AG04449 (cell line): ENCODE measurements at places on chromosomes 2 and 18.

DNA sequence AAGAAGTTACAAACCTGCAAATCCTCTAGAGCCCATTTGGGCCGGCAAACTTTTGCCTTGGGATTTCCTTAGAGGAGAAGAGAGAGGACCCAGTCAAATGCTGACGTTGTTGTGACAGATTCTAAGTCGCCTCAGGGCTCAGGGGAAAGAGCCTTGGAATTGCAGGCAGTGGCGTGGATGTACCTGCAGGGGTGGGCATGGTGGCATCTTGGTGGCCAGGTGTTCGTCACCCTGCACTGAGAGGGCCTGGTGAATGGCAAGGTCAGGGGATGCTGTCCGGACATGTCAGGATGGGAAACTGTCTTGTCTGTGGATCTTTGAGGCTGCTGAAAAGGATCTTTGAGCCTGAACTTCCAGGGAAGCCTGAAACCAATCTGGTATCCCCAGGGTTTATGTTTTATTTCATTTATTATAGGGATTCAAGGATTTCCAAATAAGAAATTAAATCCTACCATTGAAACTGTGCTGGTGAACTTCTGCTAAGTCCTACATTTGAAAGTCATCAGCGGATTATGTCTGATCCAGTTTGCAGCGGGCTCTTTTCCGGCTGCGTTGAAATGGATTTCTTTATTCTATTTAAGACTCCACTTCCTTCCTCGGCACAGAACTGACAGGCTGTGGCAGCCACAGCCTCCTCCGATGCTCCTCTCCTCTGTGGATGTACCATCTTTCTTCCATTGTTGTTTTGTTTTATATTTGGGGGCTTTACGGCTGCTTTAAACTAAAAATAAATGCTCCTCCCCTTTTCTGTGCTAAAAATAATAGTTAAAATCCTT, 207.6 kb downstream of the AGAP1 start:
- no peak for DNase-seq

- no peak for DNase-seq
These were observed 982 bp downstream of the HJURP start for GRCh38 chr2:233853353-233853752.

GRCh38 chr2:223019390-223019930, 32.5 kb upstream of the KCNE4 start:
- DNase-seq = no peak

- DNase-seq = no peak
These were observed 119.9 kb upstream of the HS6ST1 start for GRCh38 chr2:128438586-128438985.

DNA sequence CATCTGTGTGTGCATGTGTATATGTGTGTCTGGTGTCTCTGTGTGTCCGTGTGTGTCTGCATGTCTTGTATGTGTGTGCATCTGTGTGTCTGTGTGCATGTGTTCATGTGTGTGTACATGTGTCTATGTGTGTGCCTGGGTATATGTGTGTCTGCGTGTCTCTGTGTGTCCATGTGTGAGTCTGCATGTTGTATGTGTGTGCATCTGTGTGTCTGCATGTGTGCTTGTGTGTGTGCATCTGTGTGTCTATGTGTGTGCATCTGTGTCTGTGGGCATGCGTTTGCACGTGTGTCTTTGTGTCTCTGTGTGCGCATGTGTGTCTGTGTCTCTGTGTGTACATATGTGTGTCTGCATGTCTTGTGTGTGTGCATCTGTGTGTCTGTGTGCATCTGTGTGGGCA, 207.7 kb downstream of the TNS1 start:
- DNase-seq = no peak

GRCh38 chr2:74334931-74335333, 8.3 kb downstream of the SLC4A5 start:
- DNase-seq = peak; percentile 9

- peak; percentile 5 for DNase-seq
These were observed 4.3 kb downstream of the TMEFF2 start for GRCh38 chr2:192190474-192190873.

DNA sequence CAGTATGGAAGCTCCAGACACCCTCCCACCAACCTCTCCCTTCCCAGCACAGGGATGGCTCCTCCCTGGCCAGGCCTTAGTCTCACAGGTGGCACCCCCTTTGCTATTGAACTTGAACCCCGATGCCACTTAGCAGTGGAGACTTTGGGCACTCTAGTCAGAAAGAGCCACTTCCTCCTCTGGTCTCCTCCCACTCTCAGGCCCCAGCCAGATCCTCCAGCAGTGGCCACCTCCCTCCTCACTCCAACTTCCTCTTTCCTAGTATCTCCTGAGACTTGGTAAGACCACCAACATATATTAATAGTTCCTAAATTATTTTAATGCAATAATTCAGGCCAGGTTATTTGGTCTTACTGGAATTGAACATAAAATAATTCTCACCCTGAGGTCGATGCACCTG, 437.2 kb upstream of the ID2 start:
- DNase-seq = no peak

DNA sequence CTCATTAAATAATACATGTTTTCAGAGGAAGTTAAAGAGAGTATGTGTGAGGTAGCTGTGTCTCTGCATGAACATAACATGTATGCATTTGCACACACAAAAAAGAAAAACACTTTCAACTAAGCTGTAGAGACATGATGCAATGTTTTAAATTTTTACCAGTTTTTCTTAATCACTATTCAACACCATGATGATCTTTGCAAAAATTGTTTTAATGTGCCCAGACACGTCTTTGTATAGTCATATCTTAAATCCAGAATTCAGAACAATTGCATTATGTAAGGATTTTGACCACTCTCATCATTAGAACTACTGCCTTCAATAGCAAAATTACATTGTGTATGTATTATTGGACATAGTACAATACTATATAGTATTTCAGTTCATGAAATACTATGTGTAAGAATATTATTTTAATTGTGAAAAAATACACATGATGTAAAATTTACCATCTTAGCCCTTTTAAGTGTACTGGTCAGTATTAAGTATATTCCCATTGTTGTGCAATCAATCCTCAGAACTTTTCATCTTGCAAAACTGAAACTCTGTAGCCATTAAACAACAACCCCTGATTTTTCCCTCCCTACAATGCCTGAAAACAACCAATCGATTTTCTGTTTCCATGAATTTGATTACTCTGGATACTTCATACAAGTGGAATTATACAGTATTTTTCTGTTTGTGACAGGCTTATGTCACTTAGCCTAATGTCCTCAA, 104.5 kb upstream of the ACVR2A start:
- DNase-seq = no peak

DNA sequence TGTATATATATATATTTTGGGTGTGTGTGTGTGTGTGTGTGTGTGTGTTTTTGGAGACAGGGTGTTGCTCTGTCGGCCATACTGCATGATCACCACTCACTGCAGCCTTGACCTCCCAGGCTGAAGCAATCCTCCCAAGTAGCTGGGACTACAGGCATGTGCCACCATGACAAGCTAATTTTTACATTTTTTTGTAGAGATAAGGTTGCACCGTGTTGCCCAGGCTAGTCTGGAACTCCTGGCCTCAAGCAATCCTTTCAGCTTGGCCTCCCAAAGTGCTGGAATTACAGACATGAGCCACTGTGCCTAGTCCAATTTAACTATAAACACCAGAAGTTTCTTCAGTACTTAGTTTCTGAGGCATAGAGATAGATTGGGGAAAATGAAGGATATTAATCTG, 18.3 kb downstream of the LIMS1 start:
- no peak for DNase-seq

- no peak for DNase-seq
These were observed 37.2 kb downstream of the HPCAL1 start for GRCh38 chr2:10339647-10340592.

GRCh38 chr2:162188451-162188850, 36.4 kb upstream of the GCG start:
- no peak for DNase-seq

DNA sequence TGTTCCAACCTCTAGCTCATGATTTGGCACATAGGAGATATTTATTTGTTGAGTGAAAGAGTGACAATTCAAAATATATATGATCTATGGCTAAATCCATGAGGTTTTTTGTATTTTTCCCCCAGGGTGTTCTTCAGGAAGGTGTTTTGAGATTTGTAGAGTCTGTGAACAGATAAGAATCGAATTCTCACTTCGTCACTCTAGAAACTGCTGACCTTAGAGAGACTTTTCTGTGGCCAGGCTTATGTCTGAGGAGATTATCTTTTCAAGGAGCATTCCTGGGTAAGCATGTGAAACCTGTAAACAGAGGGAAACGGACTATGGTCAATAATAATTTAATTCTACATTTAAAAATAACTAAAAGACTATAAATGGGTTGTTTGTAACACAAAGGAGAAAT, 849 bp upstream of the ITGB6 start:
- no peak for DNase-seq

DNA sequence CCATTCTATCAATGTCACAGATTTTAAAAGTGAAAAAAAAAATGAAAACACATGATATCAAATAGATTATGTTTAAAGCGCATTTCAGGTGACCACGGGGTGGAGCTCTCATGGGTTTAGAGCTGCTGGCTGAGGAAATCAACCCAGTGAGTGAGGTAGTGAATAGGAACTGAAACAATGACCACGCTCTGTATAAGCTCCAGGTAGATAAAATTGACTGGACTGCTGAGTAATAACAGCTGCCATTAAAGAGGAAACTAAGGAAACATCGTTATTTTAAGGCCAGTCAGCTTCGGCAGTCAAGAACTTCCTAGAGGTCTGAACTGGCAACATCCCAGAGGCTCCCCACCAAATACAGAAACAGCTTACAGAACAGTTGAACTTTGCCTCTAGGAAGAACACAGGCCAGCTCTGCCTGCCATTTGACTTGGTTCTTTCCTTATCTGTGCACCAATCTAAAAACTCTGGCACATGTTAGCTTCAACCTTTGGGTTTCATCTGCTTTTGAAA, 185.9 kb downstream of the PDE1A start:
- no peak for DNase-seq

DNA sequence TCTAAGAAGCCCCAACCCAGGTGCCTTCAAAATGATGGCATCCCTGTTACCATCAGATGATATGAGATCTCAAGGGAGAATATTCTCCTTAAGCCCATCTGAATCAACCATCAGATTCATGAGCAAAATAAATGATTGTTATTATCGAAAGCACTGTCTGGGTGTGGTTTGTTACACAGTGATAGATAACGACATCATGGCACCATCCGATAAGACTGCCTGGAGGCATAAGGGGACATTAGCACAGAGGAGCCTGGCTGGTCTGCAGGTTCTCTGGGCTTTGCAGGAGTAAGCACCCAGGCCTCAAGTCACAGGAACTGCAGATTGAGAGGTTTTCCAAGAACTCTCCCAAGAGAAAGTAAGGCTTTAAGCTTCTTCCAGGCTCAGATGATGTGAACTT, 15.6 kb downstream of the BMP10 start:
- DNase-seq = no peak

GRCh38 chr2:88714667-88715066, 23.2 kb downstream of the RPIA start:
- no peak for DNase-seq

GRCh38 chr18:11672846-11673454, 16.1 kb upstream of the GNAL start:
- no peak for DNase-seq

- peak; percentile 73 for DNase-seq
These were observed 190.4 kb downstream of the BABAM2 start for GRCh38 chr2:28080911-28081310.

GRCh38 chr2:217475101-217475500, 527.7 kb downstream of the TNS1 start:
- DNase-seq = no peak

DNA sequence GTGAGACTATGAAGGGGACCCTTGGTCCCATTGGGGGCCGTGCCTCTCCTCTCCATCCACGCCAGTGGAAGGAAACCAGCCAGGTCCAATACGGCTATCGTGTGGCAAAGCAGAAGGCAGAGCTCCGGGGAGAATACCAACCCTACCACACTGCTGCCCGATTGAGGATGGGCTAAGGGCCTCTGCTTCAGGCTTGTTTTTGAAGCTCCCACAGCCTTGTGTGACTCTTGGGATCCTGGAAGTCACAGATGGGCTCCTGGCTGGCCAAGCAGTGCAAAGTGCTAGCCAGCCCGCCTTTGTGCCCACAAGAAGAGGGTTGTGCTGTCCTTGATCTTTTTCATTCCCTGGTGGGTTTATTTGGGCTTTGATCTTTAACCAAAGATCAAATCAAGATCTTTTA, 70.6 kb upstream of the ID2 start:
- no peak for DNase-seq

DNA sequence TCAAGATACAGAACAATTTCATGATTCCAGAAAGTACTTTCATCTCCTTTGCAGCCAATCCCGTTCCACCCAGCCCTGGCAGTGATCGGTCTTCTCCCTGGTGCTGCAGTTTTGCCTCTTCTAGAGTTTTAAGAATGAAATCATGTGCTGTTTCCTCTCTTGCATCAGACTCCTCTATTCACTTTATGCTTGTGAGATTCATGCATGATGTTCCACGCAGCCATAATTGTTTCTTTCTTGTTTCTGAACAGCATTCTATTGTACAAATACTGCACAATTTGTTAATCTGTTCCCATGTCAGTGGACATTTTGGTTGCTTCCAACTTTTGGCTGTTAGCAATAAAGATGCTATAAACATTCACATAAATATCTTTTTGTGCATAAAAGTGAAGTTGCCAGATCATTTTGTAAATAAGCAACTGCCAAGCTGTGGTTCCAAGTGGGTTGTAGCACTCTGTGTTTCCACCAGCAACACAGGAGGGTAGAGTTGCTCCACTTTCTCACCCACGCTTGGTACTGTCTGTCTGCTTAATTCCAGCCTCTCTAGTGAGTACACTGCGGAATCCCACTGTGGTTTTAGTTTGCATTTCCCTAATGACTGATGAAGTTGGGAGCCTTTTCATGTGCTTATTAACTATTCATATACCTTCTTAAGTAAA, 104.5 kb downstream of the TWIST2 start:
- no peak for DNase-seq

DNA sequence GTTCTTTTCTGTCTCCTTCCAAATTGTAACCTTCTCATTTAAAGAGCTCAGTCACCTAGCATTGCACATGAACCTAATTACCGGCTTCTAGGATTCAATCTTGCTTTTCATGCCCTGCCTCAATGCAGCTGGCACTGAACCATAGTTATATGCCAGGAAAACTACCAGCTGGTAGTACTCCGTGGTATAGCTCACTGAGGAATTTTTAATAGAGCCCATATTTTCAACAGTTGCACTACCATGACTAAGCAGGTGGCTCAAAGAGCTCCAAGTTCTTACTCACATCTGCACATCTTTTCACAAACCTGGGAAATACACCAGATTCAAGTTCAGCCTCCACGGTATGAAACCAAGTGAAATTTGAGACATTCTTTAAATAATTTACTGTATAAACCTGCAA, 363.5 kb downstream of the GRB14 start:
- DNase-seq = no peak

DNA sequence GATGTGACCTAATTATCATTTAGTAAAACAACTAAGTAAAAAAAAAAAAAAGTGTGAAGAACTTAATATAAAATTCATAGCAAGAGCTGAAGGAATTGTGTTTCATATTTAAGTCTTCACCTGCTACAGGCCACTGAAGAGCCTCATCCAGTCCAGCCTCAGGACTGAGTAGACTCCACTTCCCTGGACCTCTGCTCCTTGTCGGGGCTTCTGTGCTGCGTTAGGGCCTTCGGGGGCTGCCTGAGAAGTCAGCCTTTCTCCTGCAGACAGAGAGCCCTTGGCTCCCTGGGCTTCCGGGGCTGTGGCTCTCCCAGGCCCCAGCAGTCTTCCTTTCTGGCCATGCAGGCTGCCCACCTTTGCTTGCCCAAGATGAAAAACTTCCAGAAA, 95.5 kb downstream of the MTCL1 start:
- no peak for DNase-seq

- peak; percentile 36 for DNase-seq
These were observed 819.2 kb downstream of the SATB2 start for GRCh38 chr2:198638577-198638976.
